Sigmoid colon (tissue), 7 donors: ENCODE measurements at places on chromosomes 11 and 22. TPM values are rescaled to one million over a fixed set of nuclear protein-coding genes. Genes with fewer than 3 reads are reported as not detected.

DNA sequence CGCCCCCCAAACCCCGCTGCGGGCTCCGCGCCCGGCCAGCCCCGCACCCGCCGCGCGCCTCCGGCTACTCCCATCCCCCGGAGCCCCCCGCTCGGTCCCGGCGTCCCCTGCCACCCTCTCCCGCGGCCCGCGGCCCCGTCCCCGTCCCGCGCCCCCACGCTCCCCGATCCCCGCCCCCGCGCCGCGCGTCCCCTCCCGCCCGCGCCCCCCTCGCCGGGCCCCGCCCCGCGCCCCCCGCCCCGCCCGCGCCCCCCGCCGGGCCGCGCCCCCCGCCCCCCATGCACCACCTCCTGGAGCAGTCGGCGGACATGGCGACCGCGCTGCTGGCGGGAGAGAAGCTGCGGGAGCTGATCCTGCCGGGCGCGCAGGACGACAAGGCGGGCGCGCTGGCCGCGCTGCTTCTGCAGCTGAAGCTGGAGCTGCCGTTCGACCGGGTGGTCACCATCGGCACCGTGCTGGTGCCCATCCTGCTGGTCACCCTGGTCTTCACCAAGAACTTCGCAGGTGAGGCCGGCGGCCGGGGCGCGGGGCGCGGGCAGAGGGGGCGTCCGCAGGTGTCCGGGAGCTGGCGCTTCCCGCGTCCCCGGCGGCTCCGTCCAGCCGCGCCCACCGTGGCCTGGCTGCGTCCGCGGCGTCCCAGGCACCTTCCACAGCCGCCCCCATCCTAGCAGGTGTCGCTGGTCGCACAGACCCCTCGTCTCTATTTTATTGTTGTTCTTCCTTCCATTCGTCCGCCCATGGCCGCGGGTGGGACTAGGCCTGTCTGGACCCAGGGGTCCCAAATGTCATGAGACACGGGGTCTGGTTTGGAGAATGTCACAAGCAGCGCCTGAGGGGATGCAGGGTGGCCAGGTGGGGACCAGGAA is at the start of gene PANX2:
Gene PANX2, plus strand, starts transcription at position 279 of the 866 bp plus-strand sequence. Its CDS starts 0 bp downstream, at position 279.
- no peak for DNase-seq

GRCh38 chr11:76239483-76240160 is 33.3 kb upstream of the WNT11 start:
- DNase-seq: no peak

DNA sequence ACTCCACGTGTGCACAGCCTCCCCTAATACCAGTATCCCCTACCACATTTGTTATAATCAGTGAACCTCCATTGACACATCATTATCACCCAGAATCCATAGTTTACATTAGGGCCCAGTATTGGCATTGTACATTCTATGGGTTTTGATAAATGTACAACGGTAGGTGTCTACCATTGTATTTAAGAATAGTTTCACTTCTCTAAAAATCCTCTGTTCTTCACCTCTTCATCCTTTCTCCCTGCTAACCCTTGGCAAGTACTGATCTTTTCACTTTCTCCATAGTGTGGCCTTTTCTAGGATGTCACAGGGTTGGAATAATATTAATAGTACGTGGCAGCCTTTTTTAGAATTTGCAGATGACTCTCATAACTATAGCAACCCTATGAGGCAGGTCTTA is 353.8 kb downstream of the DDX10 start:
- no peak for DNase-seq

DNA sequence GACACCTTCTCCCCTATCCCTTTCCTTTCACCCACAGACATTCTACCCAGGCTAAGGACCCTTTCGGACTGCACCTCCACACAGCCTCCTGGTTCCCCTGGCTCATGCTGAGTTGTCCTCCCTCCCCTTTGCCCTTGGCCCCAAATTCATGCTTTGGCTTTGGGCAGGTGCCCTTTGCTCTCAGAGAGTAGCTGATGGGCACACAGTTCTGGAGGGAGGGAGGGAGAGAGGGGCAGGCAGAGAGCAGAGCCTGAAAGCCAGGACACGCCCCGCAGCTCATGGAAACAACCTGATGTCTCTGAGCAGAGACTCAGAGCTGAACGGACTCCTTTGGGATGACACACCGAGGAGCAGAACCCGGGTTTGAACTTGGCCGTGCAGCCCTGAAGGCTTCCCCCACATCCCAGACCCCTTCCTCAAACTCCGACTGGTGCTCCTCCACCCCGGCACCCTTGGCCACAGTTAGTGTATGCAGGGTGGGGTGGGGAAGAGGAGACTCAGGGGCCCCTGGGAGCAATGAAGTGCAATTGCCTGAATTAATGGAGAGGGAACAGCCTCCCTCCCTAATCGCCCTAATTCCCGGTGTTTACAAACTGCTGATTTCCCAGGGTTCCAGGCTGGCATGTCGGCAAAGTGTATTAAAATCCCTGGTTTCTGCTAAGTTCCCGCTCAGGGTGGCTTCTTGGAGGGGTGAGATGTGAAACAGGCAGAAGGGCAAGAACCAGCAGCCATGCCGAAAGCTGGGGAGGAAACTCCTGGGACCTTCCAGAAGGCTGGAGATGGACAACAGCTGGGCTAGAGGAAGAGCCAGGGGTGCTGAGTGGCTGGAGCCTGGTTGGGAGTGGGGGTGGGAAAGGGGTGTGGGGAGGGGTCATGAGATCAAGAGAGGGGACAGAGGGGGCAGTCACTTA is 71.2 kb upstream of the SHISAL1 start:
- peak; percentile 32 for DNase-seq

GRCh38 chr22:20218326-20218872 is 49.7 kb downstream of the RTN4R start:
- DNase-seq: no peak

DNA sequence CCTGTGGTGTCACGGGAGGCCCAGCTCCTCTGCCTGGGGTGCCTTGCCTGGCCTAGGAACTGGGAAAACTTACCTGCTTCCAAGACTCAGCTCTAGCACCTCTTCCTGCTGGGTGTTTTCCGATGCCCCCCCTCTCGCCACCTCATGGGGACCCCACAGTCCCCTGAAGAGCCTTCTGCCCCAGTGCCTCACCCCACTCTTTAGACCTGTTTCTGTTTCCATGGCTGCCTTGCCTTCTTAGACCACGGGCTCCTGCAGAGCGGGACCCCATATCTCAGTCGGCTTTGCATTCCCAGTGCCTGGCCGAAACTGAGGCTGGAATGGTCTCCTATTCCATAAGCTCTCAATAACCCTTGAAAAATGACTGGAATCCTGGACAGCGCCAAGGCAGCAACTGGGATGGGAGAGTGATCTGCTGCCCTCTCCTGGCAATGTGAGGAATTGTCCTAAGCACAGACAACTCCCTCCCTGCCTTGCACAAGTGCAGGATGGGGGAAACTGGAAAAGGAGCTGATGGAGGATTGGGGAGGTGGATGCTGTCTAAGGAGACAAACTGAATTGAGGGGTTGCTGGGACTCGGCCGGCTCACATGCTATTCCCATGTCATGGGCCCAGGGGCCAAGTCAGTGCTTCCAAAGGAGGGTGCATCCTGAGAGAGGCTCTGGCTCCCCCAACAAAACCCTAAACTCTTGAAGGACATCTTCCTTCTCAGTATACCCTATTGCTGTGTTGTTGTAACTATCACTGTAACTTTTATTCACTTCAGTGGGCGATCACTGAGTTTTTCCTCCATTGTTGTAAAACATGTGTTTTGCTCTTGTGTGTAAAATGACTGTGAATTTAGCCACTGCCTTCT is 26.6 kb upstream of the IL17RA start:
- DNase-seq: peak; percentile 74

- DNase-seq: no peak
These were observed 19.0 kb upstream of the RELT start for GRCh38 chr11:73356979-73357860.

DNA sequence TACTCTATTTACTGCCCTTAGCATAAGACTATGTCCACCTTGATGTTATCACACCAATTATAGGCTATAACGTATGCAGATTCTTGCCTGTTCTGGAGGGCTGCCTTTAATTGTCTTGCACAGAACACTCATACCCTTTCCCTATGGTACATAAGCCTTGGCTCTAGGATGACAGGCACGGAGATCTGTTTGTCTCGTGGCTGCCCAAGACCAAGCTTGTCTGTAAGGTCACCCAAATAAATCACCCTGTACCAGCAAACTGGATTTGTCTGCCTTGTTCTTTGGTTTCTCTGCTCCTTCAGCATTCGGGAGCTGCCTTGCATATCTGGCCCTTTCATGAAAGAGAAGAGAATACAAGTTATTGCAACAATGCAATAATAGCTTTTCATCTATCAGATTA is 7.5 kb upstream of the TSGA10IP start:
- no peak for DNase-seq

DNA sequence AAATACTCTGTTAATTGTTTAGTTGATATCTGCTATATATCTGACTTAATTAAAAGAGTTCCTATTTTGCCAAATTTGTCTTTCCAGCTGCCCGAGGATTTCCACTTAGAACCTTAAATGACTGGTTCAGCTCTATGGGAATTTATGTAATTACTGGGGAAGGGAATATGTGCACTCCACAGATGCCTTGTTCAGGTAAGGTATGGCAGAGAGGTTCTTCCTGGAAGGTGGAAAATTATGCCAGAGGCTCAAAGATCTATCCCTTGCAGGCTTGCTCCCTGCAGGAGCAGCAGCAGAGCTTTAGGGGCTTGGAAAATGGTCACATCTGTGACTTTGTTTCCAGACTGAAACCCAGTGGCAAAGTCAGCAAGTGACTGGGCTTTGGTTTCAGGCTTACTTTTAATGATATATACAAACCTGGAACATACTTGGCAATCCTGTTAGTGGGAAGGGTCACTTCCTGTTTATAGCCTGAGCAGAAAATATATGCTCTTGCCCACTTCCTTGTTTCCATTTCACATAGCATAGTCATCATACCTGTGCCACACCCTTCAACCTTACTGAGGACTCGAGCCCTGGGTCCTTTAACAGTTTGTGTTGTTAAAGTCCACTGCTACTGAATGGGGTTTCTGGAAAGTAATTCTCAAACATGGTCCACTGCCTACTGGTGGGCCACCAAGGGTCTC is 23.7 kb downstream of the WBP2NL start:
- no peak for DNase-seq

GRCh38 chr11:23759489-23759888 is 737.4 kb upstream of the LUZP2 start:
- DNase-seq: no peak

GRCh38 chr22:29195118-29195963 is 10.4 kb upstream of the EMID1 start:
- peak; percentile 44 for DNase-seq

- DNase-seq: no peak
These were observed 108.4 kb upstream of the TIMP3 start for GRCh38 chr22:32693102-32693501.

GRCh38 chr11:2585566-2586086 is 114.2 kb downstream of the KCNQ1OT1 start:
- no peak for DNase-seq

GRCh38 chr11:1515082-1516060 is 28.8 kb upstream of the MOB2 start:
- DNase-seq: peak; percentile 88

DNA sequence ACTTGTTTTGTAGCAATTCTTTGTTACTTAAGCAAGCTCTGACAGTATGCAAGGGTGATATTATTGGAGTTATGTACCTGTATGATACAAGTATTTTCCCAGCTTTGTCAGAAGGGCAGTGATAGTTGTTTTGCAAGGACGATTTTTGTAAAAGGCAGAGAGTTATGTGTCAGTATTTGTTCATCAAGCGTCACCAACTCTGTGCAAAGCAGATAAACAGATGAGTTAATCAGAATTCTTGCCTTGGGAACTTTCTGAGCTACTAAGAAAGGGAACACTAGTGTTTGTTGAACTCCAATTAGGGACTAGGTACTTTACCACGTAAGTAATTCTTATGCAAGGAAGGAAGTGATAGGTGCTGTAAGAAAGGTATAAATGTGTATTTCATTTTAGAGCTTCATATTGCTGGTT is 1.4 kb downstream of the USP47 start:
- no peak for DNase-seq

- no peak for DNase-seq
These were observed 24.6 kb upstream of the ZDHHC13 start for GRCh38 chr11:19092342-19092741.

GRCh38 chr11:118621071-118621783 is 13.8 kb downstream of the PHLDB1 start:
- peak; percentile 96 for DNase-seq

GRCh38 chr11:103703437-103703836 is 333.0 kb upstream of the DDI1 start:
- no peak for DNase-seq

GRCh38 chr11:117529816-117530215 is 202.2 kb downstream of the CEP164 start:
- DNase-seq: no peak

GRCh38 chr22:22452211-22452610 is 56.3 kb downstream of the ZNF280B start:
- no peak for DNase-seq

DNA sequence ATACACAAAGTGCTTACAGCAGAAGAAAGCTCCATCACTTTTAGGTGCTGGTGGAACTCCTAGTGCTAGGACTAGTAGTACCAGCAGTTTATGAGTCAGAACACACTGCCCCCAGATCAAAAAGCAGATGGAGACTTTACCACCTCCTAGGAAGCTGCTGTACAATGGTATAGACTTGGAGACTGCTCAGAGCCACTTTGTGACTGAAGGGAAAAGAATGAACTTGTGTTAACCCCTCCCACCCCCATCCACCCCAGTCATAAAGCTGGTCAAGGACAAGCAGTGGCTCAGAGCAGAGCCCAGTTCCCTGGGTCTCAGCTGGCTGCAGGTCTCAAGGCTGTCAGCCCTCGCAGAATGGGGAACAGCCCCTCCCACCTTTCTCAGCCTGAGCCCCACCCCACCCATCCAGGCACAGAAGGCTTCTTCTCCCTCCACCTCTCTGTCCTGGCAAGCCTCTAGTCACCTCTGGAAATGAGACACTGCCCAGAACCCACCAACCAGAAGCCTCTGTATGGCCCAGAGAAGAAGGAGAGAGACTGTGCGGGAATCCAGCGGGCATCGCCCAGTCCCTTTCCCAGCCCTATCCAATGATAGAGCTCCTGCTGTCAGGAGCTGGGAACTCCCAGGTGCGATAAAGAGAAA is 23.8 kb downstream of the PACSIN2 start:
- DNase-seq: peak; percentile 52

DNA sequence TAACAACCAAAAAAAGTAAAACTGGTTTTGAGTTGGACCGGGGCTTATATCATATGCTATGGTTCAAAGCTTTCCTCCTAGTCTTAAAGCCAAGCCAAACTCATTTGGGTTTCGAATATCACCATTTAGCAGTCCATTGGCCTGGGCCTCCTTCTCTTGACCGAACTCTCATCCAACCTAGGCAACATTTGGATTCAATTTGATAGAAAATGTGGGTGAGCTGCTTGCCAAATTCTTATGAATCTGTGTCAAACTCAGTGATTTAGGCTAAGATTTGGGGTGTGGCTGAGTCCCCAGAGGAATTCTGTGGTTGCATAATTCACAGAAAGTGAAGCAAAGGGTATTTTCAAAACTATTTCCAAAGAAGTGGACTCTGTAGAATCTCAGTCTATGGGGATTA is 83.7 kb downstream of the BLID start:
- DNase-seq: no peak

- no peak for DNase-seq
These were observed 34.2 kb downstream of the SYT7 start for GRCh38 chr11:61546663-61547062.

The OR4A47 gene
- total RNA-seq: not detected

The COMMD9 gene
- total RNA-seq: 44.6 TPM

The KDM4E gene
- total RNA-seq: not detected

The ALDH3B2 gene
- not detected for total RNA-seq

The C11orf86 gene
- not detected for total RNA-seq

The MUC5AC gene
- not detected for total RNA-seq

The MYEOV gene
- total RNA-seq: not detected

The KCNJ1 gene
- not detected for total RNA-seq

The GRAMD1B gene
- 5.0 TPM for total RNA-seq

The SEPTIN5 gene
- 26.0 TPM for total RNA-seq

The TMA7B gene
- total RNA-seq: not detected

The B4GALNT4 gene
- 9.1 TPM for total RNA-seq

The CBL gene
- 14.3 TPM for total RNA-seq

The VSIG2 gene
- total RNA-seq: 0.36 TPM

The ACTN3 gene
- total RNA-seq: not detected
